Tongue (tissue), 3 donors: ENCODE measurements at places on chromosomes 11 and 22. TPM values are rescaled to one million over a fixed set of nuclear protein-coding genes. Genes with fewer than 3 reads are reported as not detected.

Gene ADORA2A
- total RNA-seq: 20.7 TPM

Gene SDHD
- 190 TPM for total RNA-seq

Gene TUB
- 26.2 TPM for total RNA-seq

Gene PATL1
- total RNA-seq: 10.9 TPM

Gene MAP6
- total RNA-seq: 8.9 TPM

Gene BRSK2
- 0.41 TPM for total RNA-seq

Gene GAL3ST1
- total RNA-seq: 5.3 TPM

Gene FAM180B
- 1.4 TPM for total RNA-seq

Gene KCTD14
- total RNA-seq: 2.9 TPM

Gene SCGB1D2
- total RNA-seq: not detected
